ENCODE measurements at places on chromosomes 2 and 18.

DNA sequence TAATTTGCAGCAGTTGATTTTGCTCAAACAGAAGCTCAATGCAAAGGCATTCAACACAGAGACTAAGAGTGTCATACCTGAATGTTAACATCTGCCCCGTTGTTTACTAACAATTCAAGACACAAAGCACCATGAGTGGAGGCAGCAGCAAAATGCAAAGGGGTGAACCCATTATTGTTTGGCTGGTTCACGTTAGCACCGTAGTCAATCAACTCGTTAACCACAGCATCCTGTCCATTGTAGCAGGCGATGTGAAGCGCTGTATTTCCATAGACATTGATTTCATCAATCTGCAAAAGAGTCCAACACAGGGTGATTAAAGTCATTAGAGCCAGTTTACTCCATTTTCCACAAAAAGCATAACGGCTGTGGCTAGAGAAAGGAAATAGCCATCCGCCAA, 189.3 kb downstream of the ANKRD44 start:
- no peak for DNase-seq

- peak; percentile 50 for DNase-seq
These were observed 49.3 kb downstream of the GREB1 start for GRCh38 chr2:11582862-11583752.

DNA sequence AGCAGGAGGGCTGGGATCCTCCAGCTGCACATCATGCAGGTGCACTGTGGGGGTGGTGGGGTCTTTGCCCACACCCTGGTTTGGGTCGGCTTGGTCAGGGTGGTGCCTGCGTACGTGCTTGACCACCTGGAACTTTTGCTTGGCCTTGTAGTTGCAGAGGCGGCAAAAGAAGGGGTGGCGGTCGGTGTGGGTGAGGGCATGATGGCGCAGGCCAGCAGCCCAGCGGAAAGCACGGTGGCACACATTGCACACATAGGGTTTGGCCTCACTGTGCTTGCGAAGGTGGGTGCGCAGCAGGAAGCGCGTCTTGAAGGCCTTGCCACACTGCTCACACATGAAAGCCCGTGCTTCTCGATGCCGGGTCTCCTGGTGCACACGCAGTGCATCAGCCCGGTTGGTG, 21.1 kb downstream of the ZNF142 start:
- no peak for DNase-seq

GRCh38 chr2:238321467-238321866, 1.1 kb downstream of the TRAF3IP1 start:
- no peak for DNase-seq
